ENCODE measurements at places on chromosomes 6 and 20.
A peak's percentile ranks its signal among the peaks of the same experiment; 100 is the strongest.

DNA sequence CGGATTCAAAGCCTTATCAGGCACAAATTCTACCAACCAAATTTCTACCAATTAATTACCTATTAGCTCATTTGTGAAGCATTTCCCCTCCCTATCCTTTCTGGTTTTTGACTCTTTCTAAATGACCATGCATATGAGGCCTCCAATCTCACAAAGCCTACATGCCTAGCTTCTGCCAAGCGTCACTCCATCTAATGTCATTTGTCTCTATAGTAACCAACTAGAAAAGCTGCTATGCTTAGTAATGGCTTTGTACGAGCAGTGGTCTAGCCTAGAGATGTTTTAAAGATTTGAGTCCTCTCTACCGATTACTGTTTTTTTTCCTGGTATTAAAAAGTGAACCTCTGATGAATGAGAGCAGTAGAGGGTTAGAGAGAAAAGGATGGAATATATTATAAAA is 4.8 kb upstream of the ASF1A start:
- DNase-seq: no peak

- no peak for DNase-seq
These were observed 26.6 kb upstream of the KLHL31 start for GRCh38 chr6:53692172-53692571.

- no peak for DNase-seq
These were observed 3.5 kb downstream of the RNF8 start for GRCh38 chr6:37357288-37357687.

DNA sequence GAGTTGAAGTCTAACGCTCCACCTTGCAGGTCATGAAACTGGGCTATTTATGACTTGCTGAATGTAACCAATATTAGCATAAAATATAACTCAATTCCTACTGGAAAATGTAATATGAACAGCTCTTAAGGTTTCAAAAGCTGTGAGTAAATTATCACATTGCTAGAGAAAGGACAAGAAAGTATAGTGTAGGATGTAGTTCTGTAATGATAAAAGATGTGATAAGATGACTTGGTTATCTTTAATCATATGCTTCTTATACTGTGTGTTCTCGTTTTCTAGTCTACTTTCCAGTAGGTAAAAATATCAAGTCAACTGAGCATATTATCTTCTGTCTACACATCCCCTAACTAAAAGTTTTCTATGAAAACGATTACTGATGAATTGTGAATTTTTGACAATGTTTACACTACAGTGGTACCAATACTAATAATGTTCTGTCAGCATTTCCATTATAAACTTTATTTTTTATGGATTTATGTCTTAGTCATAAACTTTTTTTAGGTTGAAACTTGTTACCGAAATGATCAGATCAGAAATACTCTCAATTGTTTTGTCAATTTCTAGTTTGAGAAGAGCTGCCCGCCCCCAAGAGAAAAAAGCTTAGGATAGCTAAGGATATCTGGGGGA is 14.6 kb downstream of the MED23 start:
- no peak for DNase-seq

DNA sequence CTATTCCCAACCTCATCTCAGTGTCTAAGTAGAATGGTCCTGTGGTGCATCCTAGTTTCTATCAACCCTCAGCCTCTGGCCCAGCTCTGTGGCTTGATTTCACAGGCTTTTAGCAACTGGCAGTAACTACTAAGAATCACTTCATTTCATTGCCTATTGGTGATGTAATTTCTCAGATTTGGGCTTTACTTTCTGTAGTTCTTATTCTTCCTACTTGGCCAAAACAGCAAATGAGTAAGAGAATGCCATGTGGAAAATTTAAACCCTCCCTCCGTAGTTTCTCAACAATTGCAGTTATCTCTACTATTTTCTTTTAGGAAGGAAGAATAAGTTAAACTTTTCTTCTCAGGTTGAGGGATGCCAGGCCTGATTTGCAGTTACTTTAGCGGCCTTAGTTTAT is 387.3 kb downstream of the CDKAL1 start:
- no peak for DNase-seq

- no peak for DNase-seq
These were observed 831 bp downstream of the PMEPA1 start for GRCh38 chr20:57708694-57709673.

- no peak for DNase-seq
These were observed 14.9 kb upstream of the KCNB1 start for GRCh38 chr20:49497398-49497669.

DNA sequence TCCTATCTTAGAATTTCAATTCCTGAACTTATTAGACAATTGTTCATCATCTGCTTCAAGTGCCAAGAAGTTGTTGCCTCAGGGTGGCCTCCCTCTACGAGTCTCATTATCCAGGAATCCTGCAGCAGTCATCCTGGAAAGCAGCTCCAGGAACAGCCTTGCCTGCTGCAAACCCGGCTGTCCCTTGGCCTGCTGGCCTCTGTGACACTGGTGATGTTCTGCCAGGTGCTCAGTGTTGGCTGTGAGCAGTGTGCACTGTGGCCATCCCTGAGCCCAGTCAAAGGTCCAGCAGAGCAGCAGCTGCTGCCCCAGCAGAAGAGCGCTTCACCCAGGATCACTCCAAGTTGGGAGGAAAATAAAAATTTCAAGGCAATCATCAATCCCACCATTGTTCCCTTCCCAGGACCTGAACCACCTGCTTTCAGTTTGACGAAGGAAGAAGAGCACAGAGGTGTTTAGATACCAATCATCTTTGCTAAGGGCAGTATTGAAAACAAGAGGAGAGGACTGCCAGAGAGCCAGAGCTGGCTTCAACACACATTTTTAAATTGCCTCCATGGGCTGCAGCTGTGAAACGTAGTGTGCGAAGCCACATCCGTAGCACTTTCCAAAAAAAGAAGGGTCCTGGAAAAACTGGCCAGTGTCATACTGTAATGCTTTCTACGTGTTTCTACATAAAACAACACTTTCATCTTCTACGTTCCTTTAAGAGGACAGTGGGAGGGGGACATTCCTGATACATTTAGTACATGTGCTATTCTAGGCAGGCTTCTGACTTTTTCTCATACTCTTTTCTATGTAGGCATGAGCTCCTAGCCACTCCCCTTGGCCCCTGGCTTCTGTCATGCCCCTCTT is 7.2 kb upstream of the FAM50B start:
- DNase-seq: no peak

DNA sequence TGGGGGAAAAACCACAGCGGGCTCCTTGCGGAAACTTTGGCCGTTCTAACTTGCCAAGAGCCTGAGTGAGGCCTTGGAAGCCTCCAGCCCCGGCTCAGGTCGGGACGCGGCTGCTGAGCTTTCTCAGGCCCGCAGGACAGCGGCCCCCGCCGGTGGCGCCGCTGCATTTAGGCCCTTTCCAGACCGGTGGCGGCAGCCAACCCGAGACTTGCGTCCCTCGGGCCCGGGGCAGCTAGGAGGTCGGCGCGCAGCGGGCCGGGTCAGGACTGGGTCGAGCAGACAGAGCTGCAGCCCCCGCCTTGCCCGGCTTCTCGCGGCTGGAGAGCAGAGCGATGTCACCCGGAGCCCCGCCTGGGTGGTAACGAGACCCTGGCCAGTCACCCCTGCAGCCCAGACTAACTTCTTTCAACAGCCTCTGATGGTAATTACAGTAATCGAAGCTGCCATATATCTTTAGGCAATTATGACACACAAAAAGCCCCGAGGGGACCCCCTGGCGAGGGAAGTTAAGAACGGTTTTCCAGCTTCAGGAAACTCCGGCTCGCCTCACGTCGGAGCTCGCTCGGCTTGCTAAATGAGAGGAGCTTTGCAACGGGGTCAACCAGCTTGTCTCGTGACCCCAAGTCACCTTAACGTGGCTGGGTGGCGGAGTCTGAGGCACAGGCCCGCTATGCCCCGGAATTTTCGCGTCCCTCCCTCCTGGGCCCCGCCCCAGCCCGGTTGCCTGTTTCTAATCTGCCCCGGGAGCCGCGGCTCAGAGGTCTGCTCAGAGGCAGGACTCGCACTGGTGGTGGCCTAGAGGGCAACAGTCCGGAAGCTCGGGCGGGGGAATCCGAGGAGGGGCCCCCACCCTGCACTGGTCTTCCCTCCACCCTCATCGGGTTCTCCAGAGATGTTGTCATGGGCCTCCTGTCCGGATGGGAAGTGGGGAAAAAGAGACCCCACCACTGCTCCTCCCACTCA is 3.0 kb downstream of the NR2E1 start:
- DNase-seq: no peak

DNA sequence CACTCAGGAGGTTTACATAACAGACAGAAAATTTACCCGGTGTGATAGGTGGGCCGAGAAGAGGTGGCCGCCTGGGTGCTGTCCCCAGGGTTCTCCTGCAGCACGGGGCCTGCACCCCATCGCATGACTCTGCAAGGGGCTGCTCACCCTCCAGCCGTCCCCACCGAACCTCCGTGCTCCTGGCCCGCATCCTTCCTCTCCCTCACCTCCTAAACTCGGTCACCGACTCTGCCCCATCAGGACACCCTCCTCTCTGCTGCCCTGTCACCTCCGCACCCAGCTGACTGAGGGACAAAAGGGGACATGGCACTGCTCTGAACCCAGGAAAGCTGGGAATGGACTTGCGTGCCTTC is 147.6 kb downstream of the SYNDIG1 start:
- no peak for DNase-seq

- no peak for DNase-seq
These were observed 17.5 kb downstream of the TMEM244 start for GRCh38 chr6:129843573-129843972.

GRCh38 chr20:9515741-9516233 is 1.4 kb downstream of the LAMP5 start:
- no peak for DNase-seq

DNA sequence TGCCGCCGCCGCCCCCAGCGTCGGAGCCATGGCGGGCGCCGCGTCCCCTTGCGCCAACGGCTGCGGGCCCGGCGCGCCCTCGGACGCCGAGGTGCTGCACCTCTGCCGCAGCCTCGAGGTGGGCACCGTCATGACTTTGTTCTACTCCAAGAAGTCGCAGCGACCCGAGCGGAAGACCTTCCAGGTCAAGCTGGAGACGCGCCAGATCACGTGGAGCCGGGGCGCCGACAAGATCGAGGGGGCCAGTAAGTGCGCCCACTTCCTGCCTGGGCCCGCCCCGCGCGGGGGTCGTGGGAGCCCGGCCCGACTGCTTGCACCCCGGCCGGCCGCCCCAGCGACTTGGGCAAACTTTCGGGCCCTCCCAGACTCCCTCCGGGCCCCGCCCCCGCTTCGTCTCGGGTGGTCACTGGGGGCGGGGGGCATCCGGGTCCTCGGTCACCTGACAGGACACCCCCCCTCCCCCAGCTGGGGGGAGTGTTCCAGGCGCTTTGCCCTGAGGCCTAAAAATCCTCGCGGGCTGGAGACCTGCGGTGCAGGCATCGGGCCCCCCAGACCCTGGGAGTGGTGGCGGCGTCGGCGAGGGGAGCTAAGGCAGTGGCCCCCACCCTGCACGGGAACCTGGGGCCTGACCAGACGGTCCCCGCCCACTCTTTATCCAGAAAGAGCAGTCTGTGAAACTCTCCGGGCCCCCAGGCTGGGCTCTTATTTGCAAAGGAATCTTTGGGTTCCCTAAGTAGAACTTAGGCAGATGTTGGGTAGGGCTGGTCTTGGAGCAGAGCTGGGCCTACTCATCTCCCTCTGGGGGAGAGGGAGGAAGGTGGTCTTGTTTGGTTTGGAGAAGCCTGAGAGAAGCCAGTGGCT is 501 bp downstream of the PLCG1 start:
- DNase-seq: peak; percentile 46

- no peak for DNase-seq
These were observed 14.7 kb downstream of the TNFRSF21 start for GRCh38 chr6:47294990-47295389.

DNA sequence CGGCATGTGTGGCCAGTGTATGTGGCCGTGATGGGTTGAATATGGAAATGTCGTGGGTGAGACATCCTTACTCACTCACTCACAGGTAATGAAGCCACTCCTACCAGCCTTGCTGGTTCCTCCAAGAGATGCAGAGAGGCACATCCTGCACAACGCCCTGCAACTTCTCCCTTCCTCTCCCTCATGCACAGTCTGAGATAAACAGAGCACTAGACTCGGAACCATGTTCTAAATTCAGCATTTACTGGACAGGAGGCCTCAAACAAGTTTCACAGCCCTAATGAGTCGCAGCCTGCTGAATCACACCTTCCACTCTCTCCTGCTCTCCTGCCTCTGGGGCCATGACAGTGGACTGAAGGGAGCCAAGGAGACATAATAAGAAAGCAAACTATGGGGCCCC is 91.2 kb downstream of the ISM1 start:
- DNase-seq: no peak

DNA sequence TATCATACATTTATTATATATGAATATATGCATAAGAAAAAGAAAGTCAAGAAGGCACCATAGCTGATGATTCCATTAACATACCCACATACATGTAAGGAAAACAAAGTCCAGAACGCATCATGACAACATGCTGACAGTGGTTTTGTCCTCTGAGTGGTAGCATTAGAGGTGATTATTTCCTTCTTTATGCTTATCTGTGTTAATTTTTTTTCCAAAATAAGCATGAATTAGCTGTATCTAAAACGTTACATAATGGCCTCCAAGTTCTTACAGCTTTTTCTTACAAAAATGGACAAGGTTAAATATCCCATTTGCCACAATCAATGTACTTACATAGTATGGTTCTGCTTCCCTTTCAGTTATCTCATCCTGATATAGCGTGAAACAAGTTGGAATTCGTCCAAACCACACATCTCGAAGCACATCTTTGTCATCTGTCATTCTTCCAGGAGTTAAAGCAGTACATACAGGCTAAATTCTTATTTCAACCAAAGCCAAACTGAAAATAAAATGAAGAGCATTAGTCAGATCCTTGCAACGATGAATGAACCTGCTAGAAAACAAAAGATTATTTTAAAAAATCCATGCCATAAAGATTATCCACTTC is 9.7 kb downstream of the ATG5 start:
- DNase-seq: no peak

GRCh38 chr20:62850333-62850974 is 11.2 kb downstream of the TCFL5 start:
- DNase-seq: no peak

- DNase-seq: no peak
These were observed 84.5 kb upstream of the LRFN2 start for GRCh38 chr6:40671694-40672050.

GRCh38 chr20:36228770-36229169 is 7.5 kb upstream of the AAR2 start:
- no peak for DNase-seq

GRCh38 chr6:111701146-111701545 is 95.5 kb upstream of the TRAF3IP2 start:
- no peak for DNase-seq

GRCh38 chr6:315921-316752 is 23.9 kb downstream of the DUSP22 start:
- no peak for DNase-seq

DNA sequence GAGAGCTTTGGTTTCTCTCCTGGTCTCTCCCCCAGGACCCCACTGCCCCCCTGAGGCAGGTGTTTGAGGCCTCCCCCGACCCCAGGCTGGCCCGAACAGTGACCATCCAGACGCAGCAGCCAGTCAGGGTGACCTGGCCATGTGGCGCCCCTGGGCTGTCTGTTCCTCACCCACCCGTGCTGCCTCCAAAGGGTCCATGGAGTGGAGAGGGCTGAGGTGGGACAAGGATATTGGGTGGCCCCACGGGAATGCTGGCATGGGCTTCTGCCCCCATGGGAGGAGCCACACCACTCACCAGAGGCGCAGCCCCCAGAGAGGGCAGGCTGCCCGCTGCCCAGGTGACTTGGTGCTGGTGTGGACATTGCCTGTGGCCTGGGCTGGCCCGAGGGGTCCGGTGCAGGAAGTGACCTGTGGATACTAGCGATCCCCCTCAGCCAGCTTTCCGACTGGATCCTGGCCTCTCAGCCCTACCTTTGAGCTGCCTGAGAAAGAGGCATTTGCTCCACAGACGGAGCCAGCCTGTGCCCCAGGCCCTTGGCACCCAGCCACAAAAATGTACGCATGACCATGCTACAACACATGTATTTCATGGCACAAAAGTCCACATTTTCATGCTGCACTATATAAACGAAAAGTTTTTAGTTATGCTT is 50.8 kb downstream of the BCAS4 start:
- DNase-seq: no peak

All from GM19239 (cell line).